ENCODE measurements at places on chromosomes 16 and 17. TPM values are rescaled to one million over a fixed set of nuclear protein-coding genes. Genes with fewer than 3 reads are reported as not detected.

CNTNAP4 gene
- not detected for total RNA-seq

DNA sequence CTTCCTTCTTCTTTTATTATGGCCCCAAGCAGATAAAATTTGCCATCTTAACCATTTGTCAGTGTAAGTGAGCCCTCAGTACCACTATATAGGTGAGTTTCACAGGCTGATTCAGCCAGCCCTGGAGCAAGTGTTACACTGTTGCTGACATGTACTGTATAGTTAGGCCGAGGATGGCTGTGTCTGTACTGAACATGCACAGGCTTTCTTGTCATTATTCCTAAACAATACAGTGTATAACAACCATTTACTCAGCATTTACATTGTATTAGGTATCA is 53.7 kb downstream of the AMFR start:
- no peak for DNase-seq

DNA sequence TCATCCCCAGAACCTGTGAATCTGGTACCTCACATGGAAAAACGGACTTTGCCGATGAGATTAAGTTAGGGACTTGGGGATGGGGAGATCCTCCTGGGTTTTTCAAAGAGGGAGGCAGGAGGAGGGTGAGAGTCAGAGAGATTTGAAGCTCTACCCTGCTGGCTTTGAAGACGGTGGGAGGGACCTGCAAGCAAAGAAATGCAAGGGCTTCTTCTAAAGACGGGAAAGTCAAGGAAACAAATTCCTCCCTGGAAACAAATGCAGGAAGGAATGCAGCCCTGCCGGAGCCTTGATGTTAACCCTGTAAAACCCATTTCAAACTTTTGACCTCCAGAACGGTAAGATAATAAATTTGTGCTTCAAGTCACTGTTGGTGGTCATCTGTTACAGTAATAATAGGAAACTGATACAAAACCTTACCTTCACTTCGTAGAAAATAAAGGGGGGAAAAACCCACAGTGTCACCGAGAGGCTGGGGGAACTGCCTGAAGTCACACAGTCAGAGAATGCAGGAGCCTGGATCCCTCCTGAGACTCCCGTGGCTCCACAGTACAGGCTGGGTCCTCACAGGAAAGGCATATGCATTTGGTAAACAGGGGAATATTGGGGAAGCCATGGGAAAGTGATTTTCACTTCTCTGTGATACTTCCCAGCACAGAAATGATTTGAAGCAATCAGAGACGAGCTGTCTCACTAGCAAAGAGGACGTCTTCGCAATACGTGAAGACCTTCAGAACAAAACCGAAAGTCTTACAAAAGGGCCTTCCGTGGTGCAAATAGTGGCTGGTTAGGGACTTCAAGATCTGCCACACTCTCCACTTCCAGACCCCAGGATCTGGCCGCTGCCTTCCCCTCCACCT is 58.9 kb upstream of the CLEC3A start:
- DNase-seq: peak; percentile 56

GRCh38 chr17:56793531-56793930 is 40.2 kb downstream of the C17orf67 start:
- no peak for DNase-seq

- peak; percentile 71 for DNase-seq
Observed at GRCh38 chr16:2296661-2297505, 29.0 kb upstream of the RNPS1 start.

DNA sequence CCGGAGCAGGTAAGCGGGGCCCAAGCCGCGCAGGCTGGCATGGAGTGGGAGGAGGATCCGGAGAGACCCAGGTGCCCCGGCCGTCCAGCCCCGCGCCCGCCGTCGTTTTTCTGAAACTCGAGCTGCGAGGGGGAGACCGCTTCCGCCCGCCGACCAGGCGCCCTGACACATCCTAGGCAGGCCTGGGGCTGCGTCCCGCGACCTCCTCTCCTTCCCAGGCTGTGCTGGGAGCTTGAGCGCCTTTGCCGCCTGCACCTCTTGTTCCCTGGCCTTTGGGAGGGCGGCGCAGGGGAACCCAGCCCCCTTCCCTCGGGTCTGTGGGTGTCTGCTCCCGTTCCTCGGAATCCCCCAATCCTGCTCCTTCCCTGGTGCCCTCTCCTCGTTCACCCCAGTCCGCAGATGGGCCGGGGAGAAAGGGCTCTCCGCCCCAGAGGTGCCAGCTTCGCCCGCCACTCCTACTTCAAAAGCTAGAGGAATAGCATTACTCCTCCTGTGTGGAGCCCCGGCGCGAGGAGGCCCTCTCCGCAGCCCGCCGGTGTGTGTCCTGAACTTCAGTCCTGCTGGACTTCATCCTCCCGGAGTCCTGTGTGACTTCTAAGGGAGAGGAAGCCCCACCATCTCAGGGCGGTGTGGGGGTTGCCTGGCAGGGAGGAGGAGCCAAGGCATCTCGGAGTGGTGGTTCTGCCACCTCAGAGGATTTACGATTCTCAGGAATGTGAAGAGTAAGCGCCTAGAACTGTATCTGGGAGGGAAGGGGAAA is 1.0 kb downstream of the NHERF1 start:
- no peak for DNase-seq

GRCh38 chr16:68444056-68444657 is 4.2 kb downstream of the SMPD3 start:
- no peak for DNase-seq

CD300H gene
- not detected for total RNA-seq

- no peak for DNase-seq
Observed at GRCh38 chr16:89152831-89153700, 18.5 kb upstream of the CDH15 start.

GRCh38 chr16:80614908-80615671 is 74.3 kb downstream of the DYNLRB2 start:
- DNase-seq: peak; percentile 10

DNA sequence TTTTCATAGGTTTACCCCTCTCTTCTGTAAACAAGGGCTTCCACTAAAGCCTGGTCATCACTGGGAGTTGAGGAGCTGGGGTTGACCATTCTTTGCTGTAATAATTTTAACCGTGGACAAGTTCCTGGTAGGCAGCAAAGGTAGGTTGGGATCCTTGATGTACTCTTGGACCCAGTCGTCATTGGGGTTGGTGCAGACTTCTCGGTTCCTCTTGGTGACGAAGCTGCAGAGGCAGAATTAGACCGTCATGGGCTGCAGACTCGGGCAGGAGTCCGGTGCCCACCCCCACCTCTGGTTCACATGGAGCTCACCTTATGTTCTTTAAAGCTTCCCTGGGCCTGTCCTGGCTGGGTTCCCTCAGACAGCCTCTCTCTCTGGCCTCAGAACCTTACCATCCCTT is 3.8 kb downstream of the CCL16 start:
- no peak for DNase-seq

KRT27 gene
- total RNA-seq: not detected

PRAC1 gene
- total RNA-seq: not detected

- DNase-seq: no peak
Observed at GRCh38 chr17:17172990-17173389, 33.1 kb downstream of the PLD6 start.

MSLN gene
- total RNA-seq: not detected
